ENCODE measurements at places on chromosomes 6 and 20.

DNA sequence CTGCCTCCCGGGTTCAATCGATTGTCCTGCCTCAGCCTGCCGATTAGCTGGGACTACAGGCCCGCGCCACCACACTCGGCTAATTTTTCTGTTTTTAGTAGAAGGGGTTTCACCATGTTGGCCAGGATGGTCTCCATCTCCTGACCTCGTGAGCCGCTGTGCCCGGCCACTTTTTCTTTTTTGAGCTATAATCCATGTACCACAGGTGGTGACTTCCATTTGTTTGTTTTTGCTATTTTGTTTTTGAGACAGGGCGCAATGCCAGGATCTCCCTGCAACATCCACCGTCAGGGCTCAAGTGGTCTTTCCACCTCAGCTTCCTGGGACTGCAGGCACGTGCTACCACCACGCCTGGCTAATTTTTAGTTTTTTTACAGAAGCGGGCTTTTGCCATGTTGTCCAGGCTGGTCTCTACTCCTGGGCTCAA, 8.5 kb downstream of the HSPA1B start:
- DNase-seq = no peak

DNA sequence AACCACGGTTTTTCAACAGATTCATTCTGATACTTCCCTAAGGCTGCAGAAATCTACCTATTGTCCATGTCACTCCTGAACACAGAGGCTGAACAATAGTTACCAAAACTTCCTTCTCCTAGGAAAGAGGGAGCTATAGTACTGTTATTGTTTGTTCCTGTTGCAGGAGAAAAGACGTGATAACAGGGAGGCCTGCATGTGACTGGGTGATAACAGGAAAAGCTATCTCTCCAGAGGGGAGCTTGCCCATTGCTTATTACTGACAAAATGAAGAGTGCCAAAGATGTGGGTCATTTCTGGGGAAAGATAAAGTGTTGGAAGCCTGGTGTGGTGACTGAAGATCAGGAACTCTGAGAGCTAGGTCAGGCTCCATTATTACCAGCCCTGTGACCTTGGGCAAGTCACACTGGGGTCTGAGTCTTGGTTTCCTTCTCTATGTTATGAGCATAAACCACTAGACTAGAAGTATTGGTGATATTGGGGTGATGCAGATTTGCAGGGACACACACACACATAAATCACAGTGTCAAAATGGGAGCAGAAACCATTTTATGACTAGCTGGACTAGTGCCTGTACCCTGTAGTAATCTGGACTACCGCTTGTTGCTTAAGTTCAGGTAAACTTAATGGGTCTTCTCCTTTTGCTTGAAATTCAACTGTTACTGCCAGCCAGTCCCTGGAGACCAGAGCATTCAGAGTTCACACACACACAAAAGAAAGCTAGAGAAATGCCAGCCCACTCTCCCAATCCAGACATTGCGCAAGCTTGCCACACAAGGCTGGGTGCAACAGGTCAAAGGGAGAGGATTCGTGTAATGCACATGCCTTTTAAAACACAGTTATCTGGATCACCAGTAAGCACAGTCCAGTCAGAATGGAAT, 136.0 kb upstream of the CNR1 start:
- DNase-seq = no peak

- DNase-seq = no peak
Observed at GRCh38 chr6:38375341-38375740, 264.4 kb downstream of the BTBD9 start.

GRCh38 chr20:19074356-19074755, 138.1 kb upstream of the SLC24A3 start:
- no peak for DNase-seq

GRCh38 chr20:11748436-11748835, 169.3 kb upstream of the BTBD3 start:
- DNase-seq = no peak

- no peak for DNase-seq
Observed at GRCh38 chr6:156839591-156840001, 62.4 kb downstream of the ARID1B start.

- no peak for DNase-seq
Observed at GRCh38 chr6:30037182-30037788, 23.8 kb upstream of the POLR1H start.

DNA sequence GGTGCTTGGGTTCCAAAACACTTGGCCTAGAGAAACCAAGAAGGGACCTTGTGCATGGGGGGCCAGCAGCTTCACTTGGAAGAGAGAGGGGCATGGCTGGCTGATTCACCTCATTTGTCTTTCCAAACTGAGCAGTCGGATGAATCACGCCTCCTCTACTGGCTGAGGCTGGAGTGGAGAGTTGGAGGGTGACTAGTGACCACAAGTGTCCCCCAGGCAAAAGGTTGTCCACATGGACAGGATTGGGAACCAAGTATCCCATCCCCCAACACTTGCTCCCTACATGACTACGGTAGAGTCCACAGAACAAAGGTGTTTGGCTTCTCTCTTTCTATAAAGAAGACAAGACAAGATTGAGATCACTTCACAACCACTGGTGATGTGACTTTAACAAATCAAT, 875.6 kb downstream of the QKI start:
- DNase-seq = no peak

DNA sequence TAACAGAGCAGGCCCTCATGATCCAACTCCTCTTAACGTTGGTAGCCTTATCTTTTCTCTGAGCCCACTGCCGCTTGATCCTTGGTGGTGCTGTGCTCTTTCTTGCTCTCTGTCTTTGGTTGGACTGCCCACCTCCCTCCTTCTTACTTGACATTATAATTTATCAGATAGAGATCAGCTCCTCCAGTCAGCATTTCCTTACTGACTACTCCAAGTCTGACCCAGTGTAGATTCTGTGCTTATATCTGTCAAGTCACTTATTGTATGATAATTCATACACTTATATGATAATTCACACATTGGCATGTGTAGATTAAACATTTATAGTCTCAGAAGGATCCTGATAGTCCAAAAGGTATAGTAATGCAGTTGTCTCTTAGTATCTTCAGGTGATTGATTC, 18.1 kb downstream of the PTPRA start:
- no peak for DNase-seq

DNA sequence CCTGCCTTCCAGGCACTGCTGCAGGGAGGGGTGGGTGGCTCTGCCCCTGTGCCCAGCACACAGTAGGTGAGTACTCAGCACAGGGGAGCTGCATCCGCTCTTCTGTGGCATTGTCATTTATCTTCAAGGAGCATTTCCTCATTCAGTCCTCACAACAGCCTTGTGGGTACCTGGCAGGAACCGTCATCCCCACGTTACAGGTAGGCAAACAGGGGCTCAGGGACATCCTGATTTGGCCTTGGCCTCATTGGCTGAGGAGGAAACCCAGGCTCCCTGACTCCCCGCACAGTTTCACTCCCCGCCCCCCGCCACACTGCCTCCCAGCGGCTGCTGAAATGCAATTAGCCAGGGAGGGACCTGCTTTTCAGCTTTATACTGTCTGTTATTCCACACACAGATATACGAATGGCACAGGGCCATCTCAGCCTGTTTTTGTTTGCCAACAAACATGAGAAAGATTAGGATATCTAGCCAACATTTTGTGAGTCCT, 24.2 kb upstream of the PNPLA1 start:
- DNase-seq = no peak

GRCh38 chr6:139649732-139650131, 275.3 kb upstream of the CITED2 start:
- DNase-seq = no peak

DNA sequence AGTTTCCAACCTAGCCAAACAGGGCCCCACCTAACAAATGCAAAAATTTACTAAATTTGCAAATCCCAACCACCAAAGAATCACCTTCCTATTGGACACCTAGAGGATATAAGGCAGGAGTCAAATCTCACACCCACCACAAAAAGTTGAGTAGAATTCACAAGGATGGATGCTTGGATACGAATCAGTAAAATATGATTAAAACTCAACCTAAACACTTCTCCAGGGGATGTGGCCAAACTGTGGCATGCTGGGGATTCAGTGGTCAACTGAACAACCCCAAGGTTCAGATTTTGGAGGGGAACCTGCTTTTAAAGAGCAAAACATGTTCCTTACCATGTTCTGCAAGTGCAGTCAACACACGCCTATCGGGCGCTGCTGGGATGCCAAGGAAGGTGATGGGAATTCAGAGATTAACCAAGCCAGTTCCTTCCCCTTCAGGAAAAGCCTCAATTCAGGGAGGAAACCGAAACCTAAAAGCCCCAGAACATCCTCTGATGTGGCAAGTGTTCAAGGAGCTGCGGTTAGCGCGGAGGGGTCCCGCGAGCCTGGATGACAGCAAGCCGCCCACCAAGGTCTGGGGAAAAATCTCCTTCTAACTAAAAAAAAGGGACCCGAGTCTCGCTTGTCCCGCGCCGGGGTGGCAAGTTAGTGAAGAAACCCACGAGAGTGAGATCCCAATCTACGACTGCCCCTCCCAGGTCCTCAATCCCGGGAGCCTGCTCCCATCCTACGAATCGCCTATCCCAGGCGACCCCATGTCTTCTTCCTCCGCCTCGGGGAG, 902 bp downstream of the SAMHD1 start:
- no peak for DNase-seq

DNA sequence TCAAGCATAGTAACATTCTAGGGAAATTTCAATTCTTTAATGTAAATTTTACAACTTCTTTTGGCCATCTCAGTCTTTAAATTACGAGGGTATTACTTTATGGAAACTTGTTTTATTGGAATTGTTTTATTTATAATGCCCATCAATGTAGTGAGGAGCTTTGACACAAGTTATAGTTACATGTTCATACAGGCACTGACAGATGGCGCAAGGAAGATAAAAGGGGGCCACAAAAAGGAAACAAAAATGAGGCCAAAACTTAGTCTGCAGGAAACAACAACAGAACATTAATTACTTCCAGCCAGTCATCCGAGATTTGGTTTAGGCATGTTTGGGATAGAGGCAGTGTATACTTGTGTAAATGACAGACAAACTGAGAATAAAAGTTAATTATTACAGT, 18.3 kb downstream of the SESN1 start:
- no peak for DNase-seq

GRCh38 chr6:46023216-46023915, 7.7 kb upstream of the CLIC5 start:
- DNase-seq = no peak

DNA sequence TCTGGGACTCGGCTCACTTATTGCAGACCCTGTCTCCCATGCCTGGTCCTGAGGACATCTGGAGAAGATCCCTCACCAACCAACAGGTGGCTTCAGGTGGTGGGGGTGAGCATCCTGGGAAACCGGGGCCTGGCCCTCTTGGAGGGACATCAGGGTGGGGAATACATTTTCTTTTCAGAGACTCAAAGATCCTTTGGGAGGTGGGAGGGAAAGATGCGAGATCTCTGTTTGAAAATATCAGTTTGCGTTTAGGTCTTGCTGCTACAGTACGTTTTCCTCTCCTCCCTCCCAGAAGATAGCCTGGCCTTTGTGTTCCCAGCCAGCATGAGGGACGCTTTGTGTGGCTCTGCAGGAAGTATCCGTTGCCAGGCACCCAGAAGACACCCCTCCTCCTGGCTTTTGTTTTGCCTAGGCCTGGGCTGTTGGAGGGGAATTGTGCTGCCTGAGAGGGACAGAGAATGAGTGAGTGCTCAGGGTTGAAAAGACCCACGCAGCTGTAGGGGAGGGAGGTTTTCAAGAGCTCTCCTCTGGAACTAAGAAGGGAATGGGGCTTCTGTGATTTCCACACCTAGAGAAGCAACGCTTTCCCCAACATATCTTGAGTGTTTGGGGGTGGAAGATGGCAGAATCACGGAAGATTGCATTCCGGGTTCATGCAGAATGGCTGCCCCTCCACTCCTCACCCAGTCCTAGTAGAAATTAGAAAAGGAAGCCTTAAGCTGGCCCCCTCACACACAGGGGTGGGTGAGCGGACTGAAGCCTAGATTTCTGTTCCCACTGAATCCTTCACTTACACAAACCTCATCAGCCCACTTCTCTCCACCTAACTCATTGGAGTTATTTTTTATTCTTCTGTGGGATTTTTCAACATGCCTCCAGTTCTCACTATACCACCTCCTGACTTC, 22.0 kb upstream of the SLC2A12 start:
- no peak for DNase-seq

GRCh38 chr6:169981969-169982368, 230.5 kb downstream of the ERMARD start:
- DNase-seq = no peak

DNA sequence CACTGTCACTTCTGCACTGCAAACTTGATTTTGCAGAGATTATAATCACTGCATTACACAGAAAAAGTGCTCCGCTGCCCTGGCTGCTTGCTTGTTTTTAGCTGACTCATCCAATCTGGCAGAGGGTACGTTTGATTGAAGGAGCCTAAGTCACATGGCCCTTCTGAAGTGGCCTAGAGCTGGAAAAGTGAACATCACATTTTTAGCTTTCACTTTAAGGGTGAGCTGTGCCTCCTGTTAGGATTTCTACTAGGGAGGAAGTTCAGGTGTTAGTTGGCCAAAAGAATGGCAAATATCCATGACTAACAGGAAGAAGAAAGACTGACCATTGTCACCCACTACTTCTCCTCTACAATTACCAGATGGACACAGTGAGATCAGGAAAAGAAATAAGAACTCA, 889.1 kb upstream of the MAP3K7 start:
- DNase-seq = no peak

DNA sequence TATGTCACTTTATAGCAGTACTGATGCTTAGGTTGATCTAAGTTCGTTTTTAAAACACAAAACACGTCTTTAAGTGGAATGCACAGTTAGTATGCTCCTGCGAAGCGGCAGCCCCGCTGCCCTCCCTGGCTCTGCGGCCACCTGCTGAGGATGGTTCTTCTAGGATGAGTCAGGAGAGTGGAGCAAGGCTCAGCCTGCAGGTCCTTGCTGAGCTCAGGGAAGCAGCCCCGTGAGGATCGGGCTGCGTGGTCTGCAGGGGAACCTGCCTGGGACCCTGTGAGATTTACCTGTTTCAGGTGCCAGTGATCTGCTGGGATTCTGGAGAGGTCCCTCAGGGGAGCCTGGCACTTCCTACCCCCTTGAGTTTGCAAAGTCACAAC, 57.5 kb downstream of the SYNJ2 start:
- DNase-seq = no peak

DNA sequence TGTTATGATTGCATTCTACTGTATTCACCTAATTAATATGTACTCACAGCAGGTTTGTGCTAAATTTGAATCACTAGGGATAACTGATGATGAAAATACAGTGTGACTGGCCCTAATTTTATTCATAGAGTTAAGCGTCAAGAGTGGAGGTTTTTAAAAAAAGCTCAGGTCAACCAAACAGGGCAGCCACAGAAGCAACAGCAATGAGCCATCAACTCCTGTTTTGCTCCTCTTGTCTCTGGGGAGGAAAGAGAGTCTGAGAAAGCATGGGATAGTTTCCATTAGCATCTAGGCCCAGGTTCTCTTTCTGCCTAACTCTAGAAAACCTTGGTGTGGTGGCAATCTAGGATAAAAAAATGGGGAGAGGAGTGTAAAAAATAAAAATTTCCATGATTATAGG, 122.1 kb downstream of the OGFRL1 start:
- no peak for DNase-seq

DNA sequence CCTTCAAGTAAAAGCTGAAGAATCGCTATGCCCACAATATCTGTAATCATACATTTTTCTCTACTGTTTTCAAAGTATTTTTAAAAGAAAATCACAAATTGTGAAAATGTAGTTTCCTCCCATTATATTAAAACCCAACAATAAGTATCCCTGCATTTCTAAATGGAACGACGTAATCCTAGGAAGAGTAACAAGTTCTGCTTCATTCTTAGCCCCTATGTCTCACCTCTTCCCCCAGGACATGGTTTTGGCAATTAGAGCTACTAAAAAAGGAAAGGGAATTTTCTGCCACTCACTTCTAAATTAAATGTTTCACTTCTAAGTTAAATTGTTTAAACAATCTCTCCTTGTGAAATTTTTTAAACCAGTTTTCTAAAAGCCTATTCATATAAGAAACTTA, 47.4 kb downstream of the TBPL1 start:
- DNase-seq = no peak

All from SIG-M5 (cell line).